ENCODE measurements at places on chromosomes 7 and 10.
A peak's percentile ranks its signal among the peaks of the same experiment; 100 is the strongest.

GRCh38 chr7:91843831-91844230 lies 36.7 kb downstream of the MTERF1 start:
- no peak for DNase-seq

GRCh38 chr10:48444266-48444665 lies 137.8 kb downstream of the MAPK8 start:
- DNase-seq: no peak

DNA sequence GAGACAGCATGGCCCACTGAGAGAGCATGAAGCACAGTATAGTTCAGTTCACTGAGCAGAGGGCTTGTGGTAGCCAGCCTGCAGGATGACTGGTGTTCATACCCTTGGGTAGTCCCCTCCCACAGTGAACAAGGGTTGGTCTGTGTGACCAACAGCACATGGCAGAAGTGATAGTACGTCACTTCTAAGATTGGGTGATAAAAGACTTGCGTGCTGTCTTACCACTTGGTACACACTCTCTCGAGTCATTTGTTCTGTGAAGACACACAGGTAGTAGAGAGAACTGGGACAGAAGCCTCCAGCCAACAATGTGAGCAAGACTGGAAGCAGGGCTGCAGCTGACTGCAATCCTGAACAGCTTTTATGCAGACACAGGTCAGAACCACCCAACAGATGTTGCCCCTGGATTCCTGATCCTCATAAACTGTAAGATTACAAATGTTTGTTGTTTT lies 14.6 kb downstream of the EPC1 start:
- DNase-seq: peak; percentile 73

GRCh38 chr10:125141860-125142484 lies 18.4 kb downstream of the CTBP2 start:
- no peak for DNase-seq

DNA sequence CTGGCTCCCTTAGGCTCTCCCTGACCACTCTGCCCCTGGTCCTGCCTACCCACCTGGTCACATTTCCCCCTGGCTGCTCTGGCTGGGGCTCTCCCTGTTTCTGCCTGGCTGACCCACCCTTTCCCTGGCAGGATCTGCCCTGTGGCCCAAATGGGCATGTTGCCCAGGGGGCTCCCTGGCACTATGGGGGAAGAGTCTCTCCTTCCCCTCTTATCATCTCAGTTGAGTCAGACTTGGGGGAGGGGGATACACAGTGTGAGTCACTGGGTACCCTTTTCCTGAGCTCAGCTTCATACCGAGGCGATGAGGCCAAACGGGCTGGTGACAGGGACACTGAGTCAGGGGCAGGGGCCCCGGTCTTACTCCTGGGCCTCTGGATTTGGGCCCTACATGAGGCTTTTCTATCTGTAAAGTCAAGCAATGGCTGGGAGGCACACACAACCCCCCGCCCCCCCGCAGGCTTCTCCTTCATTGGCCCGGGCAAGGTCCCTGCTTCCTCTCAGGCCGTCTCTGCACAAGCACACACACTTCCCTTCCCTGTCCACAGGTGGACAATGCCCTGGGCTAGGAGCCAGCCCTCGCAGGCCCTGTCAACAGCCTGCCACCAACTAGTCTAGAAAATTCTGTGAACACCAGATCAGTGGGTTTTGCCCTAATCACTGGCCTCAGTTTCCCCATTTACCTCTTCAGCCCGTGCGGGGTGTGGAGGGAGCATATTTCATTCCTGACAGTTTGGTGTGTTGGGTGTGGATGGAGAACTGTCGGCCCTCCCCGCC lies 627 bp upstream of the FLNC start:
- DNase-seq: no peak

DNA sequence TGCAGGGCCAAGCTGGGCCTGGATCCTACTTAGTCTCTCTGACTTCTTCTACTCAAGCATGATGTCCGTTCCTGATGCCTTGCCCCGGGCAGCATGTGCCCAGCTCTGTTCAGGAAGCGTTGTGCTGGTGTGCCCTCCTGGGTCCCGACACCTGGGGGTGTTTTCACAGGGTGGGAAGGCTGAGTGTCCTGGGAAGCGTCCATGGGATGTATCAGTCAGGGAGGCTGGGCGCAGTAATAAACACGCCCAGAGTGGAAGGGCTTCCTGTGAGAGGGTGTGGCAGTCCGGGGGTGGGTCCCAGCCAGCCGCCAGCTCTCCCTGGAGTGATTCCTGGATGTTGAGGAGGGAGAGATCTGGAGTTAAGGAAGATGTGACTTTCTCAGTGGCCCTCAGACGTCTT lies 29.0 kb downstream of the FOXK1 start:
- DNase-seq: no peak

DNA sequence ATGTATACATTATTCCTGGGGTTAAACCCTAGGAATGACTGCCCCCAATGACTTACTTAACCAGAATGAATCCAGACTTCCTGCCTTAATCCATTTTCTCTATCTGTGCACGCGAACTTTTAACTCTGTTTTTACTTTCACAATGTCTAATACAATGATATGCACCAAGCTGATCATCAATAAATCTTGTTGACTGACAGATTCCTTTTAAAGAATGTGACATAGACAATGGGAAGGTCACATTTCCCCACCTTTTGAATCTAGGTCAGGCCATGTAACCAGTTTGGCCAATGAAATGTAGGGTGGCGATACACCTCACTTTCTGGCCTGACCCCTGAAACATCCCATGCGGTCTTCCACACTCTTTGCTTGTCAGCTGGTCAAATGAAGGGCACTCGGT lies 23.2 kb upstream of the ELAPOR2 start:
- no peak for DNase-seq

DNA sequence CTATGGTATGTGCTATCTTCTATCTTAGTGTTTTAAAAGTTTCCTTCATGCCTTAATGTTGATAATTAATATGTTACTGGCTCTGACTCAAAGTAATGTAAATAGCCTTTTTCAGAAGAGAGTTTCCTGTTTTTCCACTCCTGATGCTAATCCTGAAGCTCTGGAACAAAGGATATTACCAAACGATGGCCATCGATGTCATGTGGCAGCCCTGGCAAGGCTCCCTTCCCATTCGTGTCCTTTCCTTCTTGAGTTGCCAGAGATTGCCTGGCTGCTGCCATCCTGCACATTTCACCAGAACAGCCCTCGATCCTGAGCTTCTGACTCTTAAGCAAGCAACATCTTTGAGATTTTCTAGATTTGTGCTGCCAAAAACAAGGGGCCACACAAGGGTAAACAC lies 46.0 kb downstream of the RNF133 start:
- DNase-seq: no peak

GRCh38 chr7:33706771-33707200 lies 198.6 kb upstream of the BMPER start:
- DNase-seq: no peak

DNA sequence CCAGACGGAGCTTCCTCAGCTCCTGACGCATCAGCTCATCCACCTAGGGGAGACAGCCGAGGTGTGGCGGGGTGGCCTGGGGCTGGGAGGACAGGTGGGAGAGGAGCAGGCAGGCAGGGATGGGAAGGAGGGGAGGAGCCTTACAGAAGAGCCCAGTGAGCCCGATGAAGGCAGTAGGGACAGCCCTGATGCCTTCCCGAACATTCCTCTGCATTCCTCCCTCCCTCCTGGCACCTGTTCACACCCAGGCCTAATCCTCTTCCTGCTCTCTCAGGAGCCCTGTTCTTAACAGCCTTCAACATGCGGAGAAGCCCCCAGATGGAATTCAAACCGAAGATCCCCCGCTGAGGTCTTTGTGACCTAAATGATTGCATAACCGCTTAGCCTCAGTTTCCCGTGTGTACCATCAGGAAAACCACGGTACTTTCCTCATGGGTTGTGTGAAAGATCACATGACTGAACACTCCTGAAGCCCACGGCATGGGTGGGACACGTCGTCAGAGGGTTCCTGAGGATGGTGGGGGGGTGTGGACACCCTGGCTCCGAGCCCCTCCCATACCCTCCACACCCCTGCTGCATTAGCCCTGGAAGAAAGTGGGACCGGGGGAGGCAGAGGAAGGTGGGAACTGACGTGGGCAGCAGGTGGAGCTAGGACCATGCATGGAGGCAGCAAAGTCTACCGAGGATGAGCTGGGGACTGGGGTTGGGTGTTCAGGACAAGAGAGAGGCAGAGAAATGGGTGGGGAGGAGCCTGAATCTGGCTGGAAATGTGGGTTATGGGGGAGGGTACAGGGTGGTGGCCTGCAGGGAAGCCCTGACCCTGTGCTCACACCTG lies 8.8 kb upstream of the ASB10 start:
- no peak for DNase-seq

- no peak for DNase-seq
Observed at GRCh38 chr10:69321039-69321715, 42.9 kb downstream of the HK1 start.

DNA sequence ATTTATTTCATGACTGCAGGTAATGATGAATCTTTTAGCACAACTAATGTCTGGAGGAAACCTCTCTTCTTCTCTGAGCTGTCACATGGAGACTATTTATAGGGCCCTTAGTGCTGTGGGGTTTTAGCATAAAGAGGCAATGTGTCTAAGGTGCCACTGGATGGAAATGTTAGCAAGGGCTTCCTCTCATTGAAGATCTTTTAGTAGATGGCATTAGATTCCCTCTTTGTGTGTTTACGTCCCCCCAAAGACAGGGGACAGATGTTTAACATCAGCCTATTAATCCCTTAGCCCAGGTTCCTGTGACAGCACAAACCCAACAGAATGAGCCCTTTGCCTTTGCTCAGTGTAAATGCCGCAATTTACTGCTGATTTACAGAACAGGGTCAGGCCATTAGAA lies 208.6 kb downstream of the SKAP2 start:
- no peak for DNase-seq

DNA sequence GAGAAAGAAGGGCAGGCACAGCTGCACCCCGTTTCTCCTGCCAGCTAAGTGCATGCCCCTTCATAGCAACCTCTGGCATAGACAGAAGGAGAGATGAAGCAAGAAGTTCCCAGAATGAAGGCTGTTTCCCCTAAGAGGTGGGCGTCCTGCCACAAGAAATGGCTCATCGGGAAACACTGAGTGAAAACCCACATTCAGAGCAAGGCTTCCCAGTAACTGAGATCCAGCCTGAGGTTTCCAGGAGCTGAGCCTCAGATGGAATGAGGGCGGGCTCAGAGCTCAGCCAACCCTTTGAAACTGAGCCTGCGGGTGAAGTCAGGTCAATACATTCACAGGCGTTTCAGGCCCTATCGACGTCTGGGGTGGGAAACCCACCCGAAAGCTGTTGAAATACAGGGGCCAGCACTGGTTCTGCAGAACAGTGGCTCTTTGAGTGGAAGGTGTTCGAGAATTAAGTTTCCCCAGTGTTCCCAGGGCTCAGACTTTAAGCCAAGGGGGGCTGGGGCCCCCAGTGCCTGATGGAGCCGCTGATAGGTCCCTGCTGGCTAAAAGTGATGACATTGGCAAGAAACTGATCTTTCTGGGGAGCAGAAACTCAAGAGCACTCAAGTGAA lies 510.2 kb downstream of the RPS24 start:
- no peak for DNase-seq

DNA sequence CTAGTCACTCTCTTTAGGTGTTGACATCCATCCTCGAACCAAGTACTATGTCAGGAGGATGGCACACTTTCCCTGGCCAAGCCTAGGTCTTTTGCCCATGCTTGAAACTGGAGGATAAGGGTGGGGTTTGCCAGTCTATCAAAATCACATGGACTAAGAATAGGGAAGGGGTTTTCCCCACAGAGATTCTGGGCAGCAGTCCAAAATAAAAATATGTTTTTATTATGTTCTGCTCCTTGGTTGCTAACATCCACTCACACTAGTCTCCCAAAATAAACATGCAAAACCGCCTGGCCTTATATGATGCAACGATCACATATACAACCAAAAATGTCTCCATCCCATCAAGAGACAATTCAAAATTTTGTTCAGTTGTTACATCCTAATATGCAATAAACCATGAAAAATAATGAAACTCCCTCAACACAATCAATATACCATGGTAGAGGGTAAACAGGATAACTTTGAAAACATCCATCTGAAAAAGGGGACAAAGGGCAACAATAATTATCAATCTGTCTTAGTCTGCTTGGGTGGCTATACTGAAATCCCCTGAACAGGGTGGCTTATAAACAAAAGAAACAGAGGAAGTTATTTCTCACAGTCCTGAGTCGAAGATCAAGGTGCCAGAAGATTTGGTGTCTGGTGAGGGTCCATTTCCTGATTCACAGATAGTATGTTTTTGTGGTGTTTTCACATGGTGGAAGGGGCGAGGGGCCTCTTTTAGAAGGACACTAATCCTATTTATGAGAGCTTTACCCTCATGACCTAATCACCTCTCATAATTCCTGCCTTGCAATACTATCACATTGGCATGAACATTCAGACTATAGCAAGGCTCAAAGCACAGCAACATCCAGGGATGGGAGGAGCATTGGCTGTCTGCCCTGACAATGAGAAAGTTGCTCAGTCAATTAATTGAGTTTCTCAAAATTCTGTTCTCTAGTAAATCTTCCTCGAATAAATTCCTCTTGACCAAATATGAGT lies 159.3 kb downstream of the ETV1 start:
- DNase-seq: no peak

DNA sequence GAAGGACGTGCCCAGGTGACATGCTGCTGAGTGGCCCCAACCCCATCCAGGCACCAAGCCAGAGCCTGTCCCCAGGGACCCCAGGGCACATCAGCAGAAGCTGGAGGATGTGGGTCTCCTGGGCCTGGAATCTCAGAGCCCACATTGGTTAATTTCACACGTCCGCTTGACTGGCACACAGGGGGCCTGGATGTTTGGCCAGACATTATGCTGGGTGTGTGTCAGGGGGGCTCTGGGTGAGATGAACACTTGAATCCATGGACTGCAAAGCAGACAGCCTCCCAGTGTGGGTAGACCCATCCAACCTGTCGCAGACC lies 79.1 kb upstream of the RET start:
- no peak for DNase-seq

- no peak for DNase-seq
Observed at GRCh38 chr7:25852211-25852938, 299.6 kb upstream of the NFE2L3 start.

DNA sequence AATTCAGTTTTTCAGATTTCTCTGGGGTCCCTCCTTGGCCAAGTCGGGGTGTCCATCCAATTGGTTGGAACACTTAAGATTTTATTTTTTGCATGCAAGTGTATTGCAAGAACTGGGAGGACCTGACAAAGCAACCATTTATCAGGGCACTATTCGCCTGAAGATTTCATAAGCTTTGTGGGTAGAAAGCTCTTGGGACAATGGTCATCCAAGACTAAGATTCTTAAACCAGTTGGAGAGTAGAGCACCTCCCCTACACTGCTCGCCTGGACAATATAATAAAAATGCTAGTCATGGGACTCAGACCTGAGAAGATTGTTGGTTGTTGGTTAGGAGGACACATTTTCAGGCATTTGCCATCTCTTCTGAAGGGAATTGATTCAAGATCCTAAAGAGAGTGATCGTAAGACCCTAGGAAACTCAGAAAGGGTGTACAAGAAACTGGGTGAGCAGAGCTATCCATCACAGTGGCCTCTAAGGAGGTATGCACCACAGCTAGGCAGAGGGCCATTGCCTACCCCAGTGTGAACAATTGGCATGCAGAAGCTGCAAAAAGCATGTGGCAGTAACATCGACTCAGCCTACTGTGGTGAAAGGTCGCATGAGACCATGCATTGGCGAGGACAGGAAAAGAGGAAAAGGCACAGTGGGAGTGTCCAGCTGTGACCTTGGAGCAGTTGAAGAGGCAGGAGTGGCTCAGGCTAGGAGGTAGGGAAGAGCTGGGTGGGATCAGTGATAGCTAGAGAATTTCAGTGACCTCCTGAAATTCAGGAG lies 1235.3 kb upstream of the AUTS2 start:
- no peak for DNase-seq

- no peak for DNase-seq
Observed at GRCh38 chr7:876972-877311, 588 bp downstream of the GET4 start.

GRCh38 chr10:4131407-4132215 lies 346.6 kb upstream of the KLF6 start:
- DNase-seq: peak; percentile 83

All from GM12864 (cell line).